ENCODE measurements at places on chromosomes 7 and 10.

- no peak for DNase-seq
Measured at GRCh38 chr10:73902351-73902750, 8.6 kb upstream of the PLAU start.

GRCh38 chr7:258476-259190 lies 31.3 kb upstream of the FOXL3 start:
- no peak for DNase-seq

DNA sequence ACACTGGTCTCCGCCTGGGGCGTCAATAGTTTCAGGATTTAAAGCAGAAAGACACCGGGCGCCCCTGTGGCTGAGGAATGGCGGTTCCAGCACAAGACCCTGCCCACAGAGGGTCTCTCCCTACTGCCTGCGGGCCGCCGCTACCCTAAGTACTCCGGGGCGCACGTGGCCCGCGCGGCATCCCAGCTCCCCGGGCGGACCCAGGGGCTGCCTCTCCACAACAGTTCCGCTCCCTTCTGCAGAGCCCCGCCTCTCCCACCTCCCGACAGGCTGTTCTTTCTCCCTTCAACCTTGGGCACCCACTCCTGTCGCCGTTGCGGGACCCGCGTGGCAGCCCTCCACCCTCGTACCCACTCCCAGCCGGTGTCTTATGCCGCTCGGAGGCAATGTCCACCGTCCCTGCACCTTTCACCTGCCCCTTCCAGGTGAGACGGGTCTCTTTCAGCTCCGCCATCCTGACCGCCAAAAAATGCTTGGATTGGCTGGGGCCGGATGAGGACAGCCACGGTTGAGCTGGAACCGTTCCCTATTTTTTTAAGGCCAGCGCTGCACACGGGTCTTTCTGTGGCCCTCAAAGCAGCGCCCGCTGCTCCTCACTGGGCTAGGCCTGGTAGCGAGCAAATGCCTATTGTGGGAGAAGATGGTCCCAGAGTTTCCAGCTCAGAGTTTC lies 1.6 kb upstream of the NKX2-3 start:
- no peak for DNase-seq

- no peak for DNase-seq
Measured at GRCh38 chr10:14271621-14272020, 59.1 kb downstream of the FRMD4A start.

DNA sequence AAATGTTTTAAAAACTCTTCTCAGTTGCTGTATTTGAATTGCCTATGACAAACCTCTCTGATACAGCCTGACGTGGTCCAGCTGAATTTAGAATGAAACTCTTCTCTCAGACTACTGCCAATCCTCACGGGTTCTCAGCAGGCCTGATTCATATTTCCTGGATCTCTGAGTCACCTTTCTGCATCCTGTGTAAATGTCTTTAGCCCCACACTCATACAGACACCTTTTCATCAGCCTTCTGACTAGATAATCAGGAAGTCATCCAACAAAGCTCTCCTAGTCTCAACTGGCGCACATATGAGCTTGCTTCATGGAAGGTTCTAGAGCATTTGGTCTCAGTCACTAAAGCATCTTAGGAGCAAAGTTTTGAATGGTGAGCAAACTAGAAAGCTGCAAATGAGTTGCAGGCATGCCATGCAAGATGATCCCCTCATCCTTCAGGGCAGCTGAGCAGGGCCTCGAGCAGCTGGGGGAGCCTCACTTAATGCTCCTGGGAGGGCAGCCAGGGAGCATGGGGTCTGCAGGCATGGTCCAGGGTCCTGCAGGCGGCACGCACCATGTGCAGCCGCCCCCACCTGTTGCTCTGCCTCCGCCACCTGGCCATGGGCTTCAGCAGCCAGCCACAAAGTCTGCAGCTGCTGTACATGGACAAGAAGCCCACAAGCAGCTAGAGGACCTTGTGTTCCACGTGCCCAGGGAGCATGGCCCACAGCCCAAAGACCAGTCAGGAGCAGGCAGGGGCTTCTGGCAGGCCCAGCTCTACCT lies 182.8 kb downstream of the ARHGAP12 start:
- peak; percentile 49 for DNase-seq

GRCh38 chr7:85226361-85227085 lies 39.7 kb upstream of the SEMA3D start:
- no peak for DNase-seq

DNA sequence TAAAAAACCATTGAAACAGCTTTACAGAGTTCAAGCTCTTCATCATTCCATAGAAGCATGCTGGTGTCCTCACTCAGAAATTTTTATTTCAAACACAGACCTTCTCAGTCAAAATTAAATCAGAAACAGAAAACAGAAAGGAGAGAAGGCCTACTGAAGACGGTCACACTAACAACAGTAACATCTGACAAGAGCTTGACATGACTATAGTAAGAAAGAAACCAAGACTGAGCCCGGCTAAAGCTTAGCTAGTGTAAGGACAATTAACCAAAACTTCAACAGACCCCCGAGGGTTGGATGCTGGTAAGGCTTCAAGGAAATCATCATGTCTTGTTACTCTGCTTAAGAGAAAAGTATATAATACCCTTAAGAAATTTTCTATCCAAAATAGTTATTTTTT lies 38.6 kb downstream of the MTPN start:
- DNase-seq: no peak

DNA sequence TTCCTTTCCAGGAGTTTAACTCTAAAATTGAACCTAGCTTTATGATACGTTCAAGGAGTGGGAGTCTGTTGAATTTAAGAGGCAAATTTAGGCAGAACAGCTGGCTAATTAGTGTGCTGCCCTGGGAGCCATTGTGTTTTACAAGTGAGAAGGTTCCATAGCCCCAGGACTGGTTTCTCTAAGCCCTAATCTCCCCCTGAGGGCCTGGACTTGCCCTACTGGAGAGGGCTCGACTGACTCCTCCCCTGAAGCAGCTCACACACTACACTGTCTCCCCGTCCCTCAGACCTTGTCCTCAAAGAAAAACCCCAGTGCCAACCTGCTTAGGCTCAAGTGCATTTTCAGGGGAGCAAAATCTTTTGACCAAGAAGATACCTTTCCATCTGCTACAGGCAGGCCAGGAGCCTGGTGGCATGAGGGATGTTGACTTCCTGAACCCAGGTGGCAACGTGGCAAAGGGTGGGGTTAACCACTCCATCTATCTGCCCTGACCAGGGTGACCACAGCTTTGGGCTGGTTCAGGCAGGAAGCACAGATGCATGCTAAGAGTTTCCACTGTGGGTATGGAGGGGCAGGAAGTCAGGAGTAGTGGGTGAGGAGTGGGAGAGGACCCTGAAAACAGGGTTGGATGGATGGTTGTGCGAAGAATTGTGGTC lies 68.9 kb upstream of the CARD11 start:
- DNase-seq: no peak

- no peak for DNase-seq
Measured at GRCh38 chr7:128962899-128963298, 25.2 kb downstream of the IRF5 start.

GRCh38 chr7:131517218-131517923 lies 39.1 kb downstream of the PODXL start:
- no peak for DNase-seq

DNA sequence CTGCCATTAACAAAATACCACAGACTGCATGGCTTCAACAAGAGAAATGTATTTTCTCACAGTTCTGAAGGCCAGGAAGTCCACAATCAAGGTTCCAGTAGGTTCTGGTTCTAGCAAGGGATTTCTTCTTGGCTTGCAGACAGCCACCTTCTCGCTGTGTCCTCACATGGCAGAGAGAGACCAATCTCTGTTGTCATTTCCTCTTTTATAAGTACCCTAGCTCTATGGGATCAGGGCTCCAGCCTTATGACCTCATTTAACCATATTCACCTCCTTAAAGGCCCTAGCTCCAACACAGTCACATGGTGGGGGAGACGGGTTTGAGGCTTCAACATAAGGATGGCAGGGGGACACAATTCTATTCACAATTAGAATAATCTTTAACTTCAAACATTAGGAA lies 23.6 kb downstream of the ABI1 start:
- no peak for DNase-seq

DNA sequence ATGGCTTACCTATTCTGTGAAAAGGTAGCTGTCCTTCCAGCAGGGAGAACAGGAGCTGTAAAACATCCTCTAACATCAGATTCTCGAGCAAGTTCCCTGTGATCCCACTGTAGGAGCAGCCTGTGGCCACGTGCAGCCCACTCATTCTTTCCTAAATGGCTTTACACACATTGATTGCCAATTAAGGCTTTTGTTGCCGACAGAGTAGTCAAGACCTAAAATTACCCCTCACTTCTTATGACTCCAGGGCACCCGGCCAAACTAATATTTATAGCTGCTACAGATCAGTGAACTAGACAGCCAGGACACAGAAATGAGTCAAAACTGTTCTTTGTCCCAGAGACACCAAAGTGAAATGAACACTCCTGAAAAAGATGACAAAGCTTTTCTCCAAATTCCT lies 832.1 kb downstream of the SORCS3 start:
- no peak for DNase-seq

GRCh38 chr7:96539471-96539870 lies 170.2 kb downstream of the SEM1 start:
- no peak for DNase-seq

DNA sequence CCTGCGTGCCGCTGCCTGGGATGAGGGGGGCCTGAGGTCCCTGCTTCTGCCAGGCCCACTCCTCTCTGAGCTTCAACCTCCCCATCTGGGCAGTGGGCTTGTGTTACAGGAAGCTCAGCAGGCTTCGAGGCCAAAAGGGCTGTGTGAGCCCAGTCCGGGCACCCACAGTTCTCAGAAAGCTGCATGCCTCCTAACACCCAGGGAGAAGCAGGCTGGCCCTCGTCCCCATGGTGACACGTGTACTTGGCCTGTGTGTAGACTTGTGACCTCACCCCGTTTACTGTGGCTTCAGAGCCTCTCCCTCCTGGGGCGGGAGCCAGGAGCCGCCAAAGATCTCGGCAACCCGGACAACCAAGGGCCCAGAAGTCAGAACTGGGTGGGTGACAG lies 2.2 kb upstream of the GRIFIN start:
- no peak for DNase-seq

GRCh38 chr7:137682596-137682995 lies 164.2 kb downstream of the DGKI start:
- DNase-seq: no peak

- DNase-seq: no peak
Measured at GRCh38 chr7:18845700-18846099, 271.7 kb downstream of the TWIST1 start.

DNA sequence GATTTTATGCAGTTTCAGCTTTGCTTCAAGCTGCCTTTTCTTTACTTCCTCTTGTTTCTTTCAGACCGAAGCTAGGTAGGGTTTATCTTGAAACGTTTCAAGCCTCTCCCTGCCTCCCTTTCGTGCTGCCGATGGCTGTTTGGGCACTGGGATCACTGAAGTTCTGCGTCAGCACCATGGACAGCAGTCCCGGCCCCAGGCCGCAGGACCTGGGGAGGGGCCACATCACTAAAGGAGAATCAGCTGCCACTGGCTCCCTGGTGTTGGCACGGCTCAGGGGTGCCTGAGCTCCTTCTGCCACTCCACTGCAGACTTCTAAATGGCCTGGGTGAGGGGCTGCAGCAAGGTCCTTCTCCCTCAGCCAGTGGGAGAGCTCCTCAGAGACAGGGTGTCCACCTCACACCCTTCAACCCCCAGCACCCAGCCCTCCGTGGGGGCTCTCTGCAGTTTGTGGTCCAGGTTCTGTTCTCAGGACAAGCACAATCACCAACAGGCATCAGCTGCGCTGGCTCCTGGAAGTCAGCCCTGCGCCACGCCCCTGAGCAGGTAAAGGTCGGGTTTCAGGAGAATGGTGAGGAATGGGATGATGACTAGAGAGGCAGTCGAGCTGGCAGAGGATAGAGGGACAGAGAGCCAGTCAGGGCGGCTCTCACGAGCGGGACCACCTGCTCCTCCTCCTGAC lies 387.2 kb downstream of the TCERG1L start:
- DNase-seq: no peak

DNA sequence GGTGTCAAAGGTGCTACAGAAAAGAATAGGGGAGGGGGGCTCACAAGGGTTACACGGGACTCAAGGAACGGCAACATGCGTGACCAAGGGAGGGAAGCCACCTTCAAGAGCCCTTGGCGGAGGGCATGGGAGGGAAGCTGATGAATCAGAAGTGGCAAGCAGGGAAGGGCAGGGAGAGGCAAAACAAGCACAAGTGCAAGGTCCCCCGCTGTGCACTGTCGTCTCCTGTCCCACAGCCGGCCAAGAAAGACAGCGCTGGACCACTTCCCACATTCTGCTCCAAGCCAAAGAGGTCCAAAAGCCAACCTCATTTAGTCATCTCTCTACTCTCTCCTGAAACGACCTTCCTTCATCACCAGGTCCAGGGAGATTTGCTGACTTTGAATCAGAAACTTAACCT lies 102.7 kb downstream of the CALN1 start:
- DNase-seq: no peak

Measured in activated T-cell treated with anti-CD3 and anti-CD28 coated beads for 24 hours (primary cell).